ENCODE measurements at places on chromosomes 5 and 9.

- DNase-seq, result no peak
Observed at GRCh38 chr9:31323726-31324444, 1060.6 kb upstream of the ACO1 start.

DNA sequence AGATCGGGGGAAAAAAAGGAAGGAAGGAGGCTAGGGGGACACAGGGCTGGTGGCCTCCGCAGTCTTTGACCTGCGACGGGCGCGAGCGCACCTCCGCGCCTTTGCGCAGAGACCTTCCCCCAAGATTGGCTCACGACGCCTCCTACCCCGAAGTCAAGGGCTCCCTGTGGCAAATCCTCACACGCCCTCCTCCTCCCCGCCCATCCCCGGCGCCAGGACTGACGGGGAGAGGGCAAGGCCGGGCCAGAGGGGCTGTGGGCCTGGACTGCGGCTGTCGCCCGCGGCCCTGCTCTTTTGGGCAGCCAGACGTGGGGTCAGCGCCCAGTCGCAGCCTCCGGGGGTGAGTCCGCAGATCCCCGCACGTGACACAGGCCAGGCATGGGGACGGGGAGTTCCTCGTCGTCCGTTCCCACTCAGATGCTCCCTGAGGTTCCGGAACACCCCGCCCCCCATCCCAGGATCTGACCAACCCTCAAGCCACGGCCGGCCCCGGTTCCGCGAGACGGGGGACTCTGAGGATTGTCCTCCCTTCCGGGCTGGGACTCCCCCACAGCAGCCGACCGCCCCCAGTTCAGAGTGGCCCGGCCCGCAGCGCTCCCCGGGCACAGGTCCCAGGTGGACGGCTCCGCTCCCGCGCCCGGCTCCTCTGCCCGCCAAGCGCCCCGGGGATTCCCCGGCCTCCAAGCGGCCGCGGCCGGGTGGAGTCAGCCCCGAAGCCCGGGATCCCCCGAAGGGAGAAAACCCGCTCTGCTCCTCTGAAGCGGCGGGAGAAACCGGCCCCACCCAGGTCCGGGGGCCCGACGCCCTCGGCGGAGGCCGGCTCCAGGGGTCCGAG is 543 bp upstream of the ANKRD33B start:
- peak; percentile 81 for DNase-seq

DNA sequence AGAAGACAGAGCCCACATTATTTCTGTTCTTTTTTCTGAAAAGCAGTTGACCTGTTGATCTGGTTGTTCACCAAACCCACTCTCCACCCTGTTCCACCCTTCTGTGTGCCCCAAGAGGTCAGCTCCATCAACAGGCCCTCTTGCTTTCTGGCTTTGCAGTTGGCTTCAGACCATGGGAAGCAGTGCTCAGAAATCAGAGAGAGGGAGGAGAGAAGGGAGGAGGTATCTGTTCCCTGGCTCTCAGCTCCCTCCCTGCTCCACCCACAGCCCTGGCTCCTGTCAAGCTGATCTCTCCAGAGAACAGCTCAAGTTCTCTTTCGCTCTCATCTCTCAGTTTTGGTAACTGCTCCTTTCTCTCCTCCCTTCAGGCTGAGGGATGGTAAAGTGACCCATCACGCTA is 144.2 kb upstream of the RAI14 start:
- DNase-seq, result no peak

GRCh38 chr5:180099733-180100611 is 28.4 kb upstream of the RNF130 start:
- no peak for DNase-seq

DNA sequence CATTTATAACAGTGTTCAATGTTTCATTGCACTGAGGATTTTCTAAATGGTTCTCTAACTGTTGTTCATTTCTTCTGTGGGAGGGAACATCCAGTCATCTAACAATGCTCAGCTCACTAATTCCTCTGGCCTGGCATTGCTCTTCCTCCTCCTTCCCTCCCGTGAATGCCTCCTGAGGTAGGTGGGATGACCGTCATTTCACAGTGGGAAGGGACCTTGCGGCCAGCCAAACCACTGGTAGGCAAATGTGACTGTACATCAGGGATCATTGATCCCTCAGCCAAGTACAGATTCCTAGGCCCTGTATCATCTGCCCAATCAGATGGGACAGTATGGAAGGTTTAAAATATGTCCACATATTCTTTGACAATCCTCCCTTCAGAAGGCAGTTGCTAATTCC is 23.7 kb upstream of the VDAC1 start:
- DNase-seq, result no peak

DNA sequence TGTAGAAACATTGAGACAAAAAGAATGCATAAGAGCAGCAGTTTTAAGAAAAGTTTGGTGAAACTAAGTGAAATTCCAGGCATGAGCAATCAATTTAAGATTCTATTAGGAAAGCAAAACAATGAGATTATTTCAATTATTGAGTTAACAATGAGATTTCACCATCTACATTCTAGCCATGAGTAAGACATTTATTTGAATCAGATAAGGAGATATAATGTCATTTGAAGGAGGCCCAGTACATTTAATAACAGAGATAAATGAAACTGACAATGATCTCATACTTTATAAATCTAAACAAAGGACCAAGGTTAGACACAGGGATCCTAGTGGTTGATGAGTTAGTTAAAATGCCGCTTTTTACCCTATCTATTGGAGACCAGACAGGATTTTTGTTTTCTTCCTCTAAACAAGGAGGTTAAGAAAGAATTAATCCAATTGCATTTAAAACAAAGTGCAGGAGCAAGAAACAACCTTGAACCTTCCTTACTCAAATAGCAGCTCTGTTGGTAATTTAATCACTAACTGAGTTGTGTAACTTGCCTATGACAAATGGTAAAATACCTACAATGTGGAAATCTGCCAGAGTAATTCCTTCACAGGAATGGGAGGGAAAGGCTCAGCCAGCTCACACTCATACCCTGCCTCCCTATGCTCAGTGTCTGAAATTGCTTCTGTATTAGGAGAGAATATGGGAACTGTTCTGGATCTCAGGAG is 103.5 kb upstream of the NR3C1 start:
- no peak for DNase-seq

DNA sequence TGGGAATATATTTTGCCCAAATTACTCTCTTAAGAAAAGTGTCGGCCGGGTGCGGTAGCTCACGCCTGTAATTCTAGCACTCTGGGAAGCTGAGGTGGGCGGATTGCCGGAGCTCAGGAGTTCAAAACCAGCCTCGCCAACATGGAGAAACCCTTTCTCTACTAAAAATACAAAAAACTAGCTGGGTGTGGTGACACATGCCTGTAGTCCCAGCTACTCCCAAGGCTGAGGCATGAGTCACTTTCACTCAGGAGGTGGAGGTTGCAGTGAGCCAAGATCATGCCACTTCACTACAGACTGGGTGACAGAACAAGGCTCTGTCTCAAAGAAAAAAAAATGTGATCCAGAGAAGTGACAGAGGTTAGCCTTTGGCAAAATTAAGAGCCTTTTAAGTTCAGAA is 26.4 kb upstream of the TMEM171 start:
- DNase-seq, result no peak

Data from GM13977 (cell line).